ENCODE measurements at places on chromosomes 4 and X.

DNA sequence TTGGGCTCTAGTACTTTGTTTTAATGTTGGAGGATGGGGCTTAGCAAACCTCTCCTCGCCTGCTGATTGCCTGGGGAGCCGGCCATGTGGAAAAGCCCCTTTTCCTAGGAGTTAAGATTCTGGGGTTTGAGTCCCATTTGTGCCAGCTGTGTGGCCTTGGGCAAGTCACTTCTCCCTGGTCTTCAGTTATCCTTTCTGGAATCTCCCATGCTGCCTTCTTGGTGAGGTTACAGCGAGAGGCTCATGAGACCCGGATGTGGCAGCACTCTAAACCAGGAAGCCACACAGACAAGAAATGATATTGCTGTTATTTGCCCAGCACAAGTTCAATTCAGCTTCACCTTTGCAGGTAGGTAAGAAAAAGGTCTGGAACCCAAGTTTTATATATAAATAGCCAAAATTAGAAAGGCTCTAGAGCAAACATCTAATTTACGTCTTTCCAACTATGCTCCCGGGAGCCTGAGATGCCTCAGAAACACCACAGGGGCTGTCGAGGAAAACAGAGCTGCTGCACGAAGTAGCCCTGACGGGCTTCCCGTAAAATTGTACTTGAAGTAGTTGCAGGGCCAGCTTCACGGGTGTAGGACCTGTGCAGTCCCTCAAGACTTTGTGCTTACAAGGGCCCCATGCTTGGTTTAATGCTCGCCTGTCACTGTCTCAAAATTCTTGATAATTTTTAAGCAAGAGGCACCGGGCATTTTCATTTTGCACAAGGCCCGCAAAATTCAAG is 8.3 kb upstream of the SASH3 start:
- no peak for DNase-seq

GRCh38 chr4:186149872-186150271 is 41.5 kb upstream of the CYP4V2 start:
- DNase-seq: peak; percentile 64

GRCh38 chrX:73728602-73729001 is 165.6 kb downstream of the CHIC1 start:
- DNase-seq: no peak

DNA sequence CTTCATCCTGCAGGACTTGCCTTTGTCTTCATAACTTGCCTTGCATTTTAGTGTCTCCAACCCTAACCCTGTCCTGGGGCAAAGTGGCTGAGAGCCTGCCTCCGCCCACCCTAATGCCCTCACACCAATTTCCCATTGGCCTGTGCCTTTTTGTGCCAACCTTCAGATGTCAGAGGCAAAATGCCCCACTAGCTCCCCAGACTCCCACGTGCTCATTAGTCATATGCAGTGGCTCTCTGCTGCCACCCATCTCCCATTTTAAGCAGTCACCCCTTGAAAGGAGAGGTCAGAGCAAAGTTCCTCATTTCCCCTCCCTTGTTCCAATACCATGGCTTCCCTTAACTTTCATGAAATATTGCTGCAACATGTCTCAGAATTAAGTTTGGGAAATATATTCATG is 74.8 kb upstream of the PASD1 start:
- peak; percentile 1 for DNase-seq

GRCh38 chr4:185534866-185535611 is at the start of gene PDLIM3:
TSS of gene PDLIM3 (minus strand) at chr4:185535507. CDS start at chr4:185535434, 73 bp downstream.
- no peak for DNase-seq

- no peak for DNase-seq
Observed at GRCh38 chr4:100208459-100208858, 18.2 kb upstream of the DDIT4L start.

- no peak for DNase-seq
Observed at GRCh38 chr4:185322803-185323202, 72.9 kb downstream of the LRP2BP start.

- DNase-seq: no peak
Observed at GRCh38 chr4:127985989-127986388, 20.8 kb downstream of the ABHD18 start.

GRCh38 chr4:169361756-169362155 is 91.0 kb upstream of the SH3RF1 start:
- no peak for DNase-seq

- no peak for DNase-seq
Observed at GRCh38 chr4:89336818-89337420, 29.3 kb upstream of the GPRIN3 start.

Data from choroid plexus epithelial cell (primary cell).